WTC11 (cell line): ENCODE measurements at places on chromosomes 2 and 18. TPM values are rescaled to one million over a fixed set of nuclear protein-coding genes. Genes with fewer than 3 reads are reported as not detected.
A peak's percentile ranks its signal among the peaks of the same experiment; 100 is the strongest.

DNA sequence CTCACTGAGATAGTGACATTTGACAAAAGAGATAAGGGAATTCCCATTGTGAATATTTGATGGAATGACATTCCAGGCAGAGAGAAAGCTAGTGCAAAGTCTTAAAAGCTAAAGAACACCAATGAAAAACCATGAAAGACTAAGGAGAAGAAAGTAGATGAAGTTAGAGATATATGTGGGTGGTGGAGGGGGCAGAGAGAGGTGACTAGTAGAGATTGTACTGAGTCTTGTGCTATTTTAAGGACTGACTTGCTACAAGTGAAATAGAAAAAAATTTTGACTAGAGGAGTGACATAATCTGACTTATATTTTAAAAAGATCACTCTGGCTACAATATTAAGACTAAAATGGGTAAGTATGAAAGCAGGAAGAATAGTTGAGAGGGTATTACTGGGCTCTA lies 35.3 kb upstream of the GULP1 start:
- H3K36me3 ChIP-seq = peaks cover 13% of the 10 kb centered on the region
- H3K27me3 ChIP-seq = no peaks in the 10 kb centered on the region
- no peak overlapping the region for H3K27ac ChIP-seq

GRCh38 chr2:142222715-142223114 lies 91.9 kb upstream of the LRP1B start:
- peaks cover 7% of the 10 kb centered on the region for H3K4me1 ChIP-seq
- no peaks in the 10 kb centered on the region for H3K36me3 ChIP-seq

DNA sequence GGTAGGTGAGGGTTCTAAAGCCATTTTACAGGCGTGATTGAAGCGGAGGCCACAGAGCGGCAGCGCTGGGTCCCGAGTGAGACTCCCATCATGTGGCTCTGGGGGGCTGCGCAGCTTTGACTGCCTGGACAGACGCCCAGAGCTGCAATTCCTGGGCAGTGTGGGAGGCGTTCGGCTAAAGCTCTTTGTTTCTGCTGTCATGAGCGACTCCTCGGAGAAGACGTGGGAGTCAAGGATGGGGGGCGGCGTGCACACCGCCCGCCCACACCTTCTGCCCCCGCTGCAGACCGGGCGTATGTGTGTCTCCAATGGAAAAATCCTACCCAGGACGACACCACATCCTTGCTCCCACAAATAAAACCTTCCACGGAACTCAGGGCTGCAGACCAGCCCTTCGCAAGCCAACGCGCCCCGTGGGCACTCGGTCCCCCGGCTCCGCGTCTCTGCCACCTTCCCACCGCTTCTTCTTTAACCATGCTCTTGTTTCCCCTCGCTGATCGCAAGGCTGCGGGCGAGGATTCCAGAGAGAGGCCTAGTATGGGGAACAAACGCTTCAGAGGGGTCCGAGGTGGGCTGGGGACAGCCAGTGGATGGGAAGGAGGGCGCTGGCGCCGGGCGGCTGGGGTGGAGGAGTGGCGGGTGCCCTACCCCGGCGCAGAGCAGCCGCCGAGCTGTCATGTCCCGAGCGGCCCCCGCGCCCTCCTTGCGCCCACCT lies 680 bp upstream of the LBH start:
- H3K4me1 ChIP-seq = peaks cover 35% of the 10 kb centered on the region
- peaks cover 39% of the 10 kb centered on the region for H3K27me3 ChIP-seq
- H3K27ac ChIP-seq = no peak overlapping the region
- peak overlapping the region; percentile 83 for H3K4me3 ChIP-seq
- peak; percentile 66 for DNase-seq

Gene NOTO
- 0.15 to 0.23 TPM (median 0.18 TPM) in 3 replicates for total RNA-seq

Gene CACNB4
- total RNA-seq = 4.7 to 7.2 TPM (median 6.9 TPM) in 3 replicates

Gene PLEKHA3
- total RNA-seq = 18.4 to 18.7 TPM (median 18.7 TPM) in 3 replicates
